Subcutaneous preadipocyte (primary cell): ENCODE measurements at places on chromosomes 2 and 18. TPM values are rescaled to one million over a fixed set of nuclear protein-coding genes. Genes with fewer than 3 reads are reported as not detected.

SPATA3 gene
- total RNA-seq: not detected in 2 replicates

TSPYL6 gene
- total RNA-seq: not detected in 2 replicates

REL gene
- 3.3 and 4.5 TPM in 2 replicates for total RNA-seq

CIB4 gene
- not detected in 2 replicates for total RNA-seq
